ENCODE measurements at places on chromosomes 12 and 14.

GRCh38 chr14:34049790-34050189 is 98.9 kb upstream of the EGLN3 start:
- no peak for DNase-seq

DNA sequence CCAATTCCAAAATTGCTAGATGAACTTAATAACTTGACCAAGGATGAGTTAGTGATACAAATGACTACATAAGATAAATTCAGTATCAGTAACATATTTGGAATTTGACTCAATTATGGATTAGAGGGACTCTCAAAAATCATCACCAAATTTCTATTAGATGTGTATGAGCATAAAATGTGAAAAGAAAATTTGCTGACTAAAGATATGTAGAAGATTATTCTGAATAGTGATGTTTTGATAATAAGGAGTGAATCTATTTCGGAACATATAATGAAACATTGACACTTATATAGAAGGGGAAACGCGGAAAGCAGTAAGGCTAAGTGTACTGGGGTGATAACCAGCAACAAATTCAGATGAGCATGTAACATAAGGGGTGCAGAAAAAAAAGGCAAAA is 177.3 kb downstream of the DERA start:
- no peak for DNase-seq

DNA sequence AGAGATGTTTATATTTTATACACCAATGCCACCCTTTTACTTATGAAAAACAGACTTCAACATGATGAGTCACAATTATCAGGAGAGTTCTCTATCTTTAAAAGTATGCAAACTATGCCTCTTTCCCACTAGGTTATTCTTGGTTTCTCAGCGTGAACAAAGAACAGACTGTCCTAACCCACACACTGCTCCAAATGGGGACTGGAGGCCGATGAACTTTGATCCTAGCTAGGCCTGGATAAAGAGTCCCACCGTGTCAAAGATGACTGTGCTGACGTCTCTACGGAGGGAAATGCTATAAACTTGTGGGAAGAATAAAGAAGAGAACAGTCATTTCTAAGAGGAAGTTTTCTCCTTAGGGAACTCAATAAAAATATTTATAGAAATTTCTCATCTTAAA is 160.1 kb downstream of the EPS8 start:
- peak; percentile 2 for DNase-seq

DNA sequence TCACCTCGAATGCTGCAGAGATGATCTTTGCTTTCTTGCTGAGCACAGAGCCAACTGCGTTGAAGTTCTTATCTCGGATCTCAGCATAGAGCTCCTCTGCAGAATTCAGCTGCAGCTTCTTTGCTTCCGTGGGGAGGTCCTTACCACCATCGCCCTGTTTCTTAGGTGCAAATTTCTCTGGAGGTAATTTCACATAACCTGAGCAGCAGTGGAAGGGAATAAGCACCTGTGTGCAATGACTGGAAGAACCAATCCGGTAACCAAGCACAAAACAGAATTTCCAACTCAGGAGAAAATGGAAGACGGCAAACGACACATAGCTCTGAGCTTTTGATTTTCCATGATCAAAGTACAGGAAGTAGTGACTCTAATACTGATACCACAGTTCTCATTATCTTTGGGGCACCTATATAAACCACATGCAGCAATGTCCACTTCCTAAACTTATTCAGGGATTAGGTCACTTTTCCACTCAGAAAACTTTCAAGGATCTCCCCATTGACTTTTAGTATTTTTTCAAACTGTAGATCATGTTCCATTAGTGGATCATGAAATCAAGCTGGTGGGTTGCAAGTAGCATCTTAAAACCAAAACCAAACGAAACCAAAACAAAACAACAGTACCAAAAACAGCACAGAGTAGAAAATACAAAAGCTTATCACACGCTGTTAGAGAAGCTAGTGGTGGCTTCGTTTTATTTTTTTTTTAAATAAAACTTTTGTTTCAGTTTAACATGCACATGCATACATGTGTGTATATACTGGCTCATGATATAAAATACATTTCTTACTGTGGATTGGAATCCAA is 18.9 kb upstream of the DIABLO start:
- DNase-seq, result no peak

DNA sequence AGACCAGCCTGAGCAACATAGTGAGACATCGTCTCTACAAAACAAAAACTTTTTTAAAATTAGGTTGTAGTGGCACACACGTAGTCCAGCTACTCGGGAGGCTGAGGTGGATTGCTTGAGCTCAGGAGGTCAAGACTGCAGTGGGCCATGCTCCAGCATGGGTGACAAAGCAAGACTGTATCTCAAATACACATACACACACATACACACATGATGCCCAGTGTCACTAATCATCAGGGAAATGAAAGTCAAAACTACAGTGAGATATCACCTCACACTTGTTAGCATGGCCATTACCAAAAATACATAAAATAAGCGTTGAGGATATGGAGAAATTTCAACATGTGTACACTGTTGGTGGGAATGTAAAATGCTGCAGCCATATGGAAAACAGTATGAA is 33.2 kb upstream of the KICS2 start:
- DNase-seq, result no peak

- DNase-seq, result no peak
Measured at GRCh38 chr12:76037130-76038103, 5.8 kb upstream of the PHLDA1 start.

GRCh38 chr12:71509705-71510104 is 70.1 kb downstream of the LGR5 start:
- DNase-seq, result no peak

- DNase-seq, result no peak
Measured at GRCh38 chr12:15575671-15576541, 213.3 kb downstream of the EPS8 start.

DNA sequence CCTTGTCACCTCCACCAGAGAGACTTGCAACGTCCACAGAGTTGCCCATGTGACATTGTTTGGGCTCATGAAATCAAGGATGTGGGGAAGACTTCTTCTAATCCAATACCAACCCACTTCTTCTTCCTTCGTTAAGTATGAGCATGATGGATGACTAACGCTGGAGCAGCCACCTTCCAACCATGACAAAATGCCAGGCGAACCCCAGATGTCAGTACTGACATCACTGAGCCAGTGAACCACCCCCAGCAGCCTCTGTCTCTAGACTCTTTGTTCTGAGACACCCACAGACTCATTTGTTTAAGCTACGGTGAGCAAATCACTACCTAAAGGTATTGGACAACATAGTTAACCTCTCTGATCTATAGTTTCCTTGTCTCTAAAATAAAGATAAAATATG is 123.7 kb downstream of the GRIN2B start:
- no peak for DNase-seq

DNA sequence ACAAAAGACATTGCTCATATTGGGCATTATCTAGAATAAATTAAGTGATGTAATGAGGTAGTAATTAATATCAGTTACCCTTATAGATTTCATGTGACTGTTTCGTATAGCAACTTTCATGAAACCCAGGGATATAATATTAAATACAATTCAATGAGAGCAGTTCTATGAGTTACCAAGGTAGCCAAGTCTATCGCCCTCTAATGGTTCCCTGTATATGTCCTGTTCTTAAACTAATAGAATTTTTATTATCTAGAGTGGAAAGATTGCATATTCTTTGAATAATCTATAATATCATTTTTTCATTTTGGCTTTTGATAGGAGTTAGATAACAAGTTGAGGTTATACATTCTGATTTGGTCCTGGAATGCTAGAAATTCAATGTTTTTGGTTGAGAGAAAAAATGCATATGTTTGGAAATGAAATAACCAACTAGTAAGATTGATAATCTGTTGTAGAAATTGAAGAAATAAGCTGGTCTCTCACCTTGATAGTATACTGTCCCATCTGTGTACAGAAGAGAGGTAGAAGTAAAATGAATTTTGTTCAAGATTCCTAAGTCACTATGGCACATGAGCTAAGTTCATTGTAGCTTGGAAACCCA is 59.7 kb downstream of the SCFD1 start:
- DNase-seq, result no peak

GRCh38 chr14:91246051-91246852 is 1.7 kb upstream of the GPR68 start:
- DNase-seq, result no peak

DNA sequence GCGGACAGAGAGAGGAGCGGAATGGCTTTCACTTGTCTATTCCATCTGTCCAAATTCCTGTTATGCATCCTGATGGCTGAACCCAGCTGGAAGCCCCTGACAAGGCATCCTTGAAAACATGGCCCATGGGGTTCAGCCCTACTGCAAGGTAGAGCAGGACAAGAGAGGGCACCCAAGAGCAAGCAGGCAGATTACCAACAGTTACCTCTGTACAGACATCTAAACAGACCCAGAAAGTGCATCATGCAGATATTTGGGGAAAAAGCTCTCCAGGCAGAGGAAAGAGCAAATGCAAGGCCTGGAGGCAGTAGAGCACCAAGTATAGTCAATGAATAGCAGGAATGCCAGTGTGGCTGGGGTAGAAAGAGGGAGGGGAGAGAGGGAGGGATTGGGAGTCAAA is 407.5 kb downstream of the PCNX1 start:
- DNase-seq, result no peak

DNA sequence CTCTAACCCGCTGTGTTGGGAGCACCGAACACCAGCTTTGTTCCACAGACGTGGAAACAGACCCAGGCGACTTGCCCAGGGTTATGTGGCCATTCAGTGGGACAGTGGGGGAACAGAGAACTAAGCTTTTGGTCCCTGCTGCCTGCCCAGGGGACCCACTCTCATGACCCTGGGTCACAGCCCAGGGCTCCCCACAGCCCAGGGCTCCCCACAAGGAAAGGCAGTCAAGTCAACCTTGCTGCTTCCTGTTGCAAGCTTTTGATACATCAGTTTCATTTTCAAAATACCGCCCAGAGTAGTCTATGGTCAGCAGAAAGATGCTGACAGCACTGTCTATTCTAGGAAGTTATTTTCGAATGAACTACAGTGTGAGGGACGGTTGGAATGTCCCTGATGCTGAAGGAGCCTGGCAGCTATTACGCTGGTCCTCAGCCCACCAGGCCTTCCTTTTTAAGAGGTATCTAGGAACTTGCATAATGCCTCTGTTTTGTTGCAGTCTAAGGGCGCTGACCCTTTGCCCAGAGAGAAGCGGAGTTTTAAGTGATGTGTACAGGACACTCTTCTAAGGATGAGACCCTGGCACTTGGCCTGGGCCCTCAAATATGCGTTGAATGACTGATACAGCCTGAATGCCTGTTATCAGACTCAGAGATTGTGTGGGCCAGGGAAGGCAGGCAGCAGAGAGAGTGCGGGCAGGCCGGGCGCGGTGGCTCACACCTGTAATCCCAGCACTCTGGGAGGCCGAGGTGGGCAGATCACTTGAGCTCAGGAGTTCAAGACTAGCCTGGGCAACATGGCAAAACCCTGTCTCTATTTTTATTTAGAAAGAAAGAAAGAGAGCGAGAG is 12.6 kb upstream of the TTC7B start:
- DNase-seq, result peak; percentile 49

GRCh38 chr14:93114068-93114710 is 1.5 kb downstream of the ITPK1 start:
- DNase-seq, result no peak

DNA sequence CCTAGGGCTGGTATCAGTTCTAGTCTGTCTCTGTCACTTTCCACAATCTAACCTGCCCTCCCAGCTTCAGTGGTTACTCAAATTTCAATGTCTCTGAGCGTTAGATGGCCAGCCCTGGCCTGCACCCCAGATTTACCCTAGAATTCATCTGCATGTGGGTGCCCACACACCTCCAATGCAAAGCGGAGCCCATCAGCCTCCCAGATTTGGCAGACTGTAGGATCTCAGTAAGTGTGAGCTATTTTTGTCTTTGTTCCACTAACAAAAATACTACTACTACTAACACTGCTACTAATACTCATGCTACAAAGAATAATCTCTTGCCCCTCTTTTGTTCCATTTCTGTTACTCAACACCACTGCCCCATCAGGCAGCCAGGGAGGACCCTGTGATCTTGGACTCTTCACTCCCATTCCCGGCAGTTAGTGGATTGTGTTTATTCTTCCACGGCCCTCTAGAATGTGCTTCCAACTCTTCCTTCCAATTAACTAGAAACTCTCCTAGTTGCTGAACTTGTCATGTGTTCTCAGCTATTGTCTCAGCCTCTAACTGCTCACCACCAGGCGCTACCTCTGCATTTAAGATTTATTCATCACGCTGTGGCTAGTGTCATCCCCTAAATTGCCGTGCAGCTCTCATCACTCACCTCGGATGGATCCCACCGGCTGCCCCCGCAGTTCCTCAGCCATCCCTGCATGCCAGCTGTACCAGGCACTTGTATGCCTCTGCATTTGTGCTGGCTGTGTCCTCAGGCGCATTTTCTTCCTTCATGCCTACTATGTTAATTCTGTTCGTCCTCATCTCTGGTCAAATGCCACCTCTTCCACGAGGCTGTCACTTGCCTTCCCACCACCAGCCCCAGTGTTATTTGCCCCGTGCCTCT is 150.6 kb upstream of the HIF1A start:
- no peak for DNase-seq

DNA sequence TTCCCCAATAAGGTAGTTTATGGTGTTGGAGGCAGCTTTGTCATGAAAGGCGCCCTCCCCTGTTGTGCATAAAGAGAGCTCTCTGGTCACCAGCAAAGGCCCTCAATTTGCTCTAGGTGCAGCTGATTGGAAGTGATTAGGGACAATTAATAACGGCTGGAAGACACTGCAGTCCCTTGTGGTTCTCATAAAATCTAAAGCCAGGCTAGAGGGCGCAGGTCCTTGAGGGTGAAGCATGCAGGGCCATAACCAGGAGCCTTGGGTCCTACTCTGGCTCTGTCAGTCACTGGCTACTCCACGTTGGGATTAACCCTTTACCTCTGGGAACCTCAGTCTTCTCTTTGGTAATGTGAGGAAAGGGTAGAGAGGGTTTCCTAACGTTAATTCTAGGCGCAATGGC is 1.9 kb downstream of the DAAM1 start:
- no peak for DNase-seq

DNA sequence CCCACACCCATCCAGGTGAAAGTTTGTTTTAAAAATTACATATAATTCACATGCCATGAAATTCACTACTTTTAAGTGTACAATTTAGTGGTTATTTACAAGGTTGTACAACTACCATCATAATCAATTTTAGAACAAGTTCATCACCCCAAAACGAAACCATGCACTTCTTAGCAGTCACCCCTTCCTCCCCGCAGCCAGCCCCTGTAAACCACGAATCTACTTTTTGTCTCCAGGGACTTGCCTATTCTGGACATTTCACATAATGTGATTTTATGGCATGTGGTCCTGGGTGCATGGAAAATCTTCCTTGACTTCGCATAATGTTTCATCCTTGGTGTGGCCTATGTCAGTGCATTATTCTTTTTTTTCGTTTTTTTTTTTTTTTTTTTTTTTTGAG is 19.2 kb upstream of the TRAF3 start:
- DNase-seq, result no peak

DNA sequence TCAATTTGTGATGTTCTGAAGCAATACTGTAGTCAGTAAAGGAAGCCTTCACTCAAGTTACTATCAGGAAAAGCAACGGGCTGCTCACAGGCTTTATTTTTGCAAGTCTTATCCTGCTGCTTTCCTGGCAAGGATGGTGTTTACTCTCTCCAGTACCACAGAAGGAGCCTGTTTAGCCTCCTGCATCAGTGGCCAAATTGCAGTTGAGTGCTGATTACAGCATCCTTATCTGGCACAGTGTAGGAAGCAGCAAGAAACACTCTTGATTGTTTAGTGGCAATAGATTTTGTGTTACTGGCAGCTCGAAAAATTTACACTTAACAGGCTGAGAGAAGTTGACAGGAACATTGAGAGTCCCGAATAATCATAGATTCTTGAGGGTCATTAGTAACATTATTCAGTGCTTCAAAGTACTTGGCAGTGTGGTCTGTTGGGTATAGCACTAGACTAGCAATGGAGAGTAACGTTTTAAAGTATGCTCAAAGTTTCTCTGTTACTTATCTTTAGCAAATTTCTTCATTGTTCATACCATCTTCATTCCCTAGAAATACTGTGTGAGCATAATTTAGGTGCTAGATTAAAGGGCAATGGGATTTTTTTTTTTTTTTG is 11.7 kb downstream of the TULP3 start:
- DNase-seq, result no peak

Measured in GM19239 (cell line).